Stimulated activated CD8-positive, alpha-beta memory T cell treated with anti-CD3 and anti-CD28 coated beads, Interleukin-15, amount 100 ng/mL, for 48 hours (primary cell): ENCODE measurements at places on chromosomes 1 and 21.

- DNase-seq = no peak
Measured at GRCh38 chr1:223258751-223259198, 105.2 kb downstream of the SUSD4 start.

DNA sequence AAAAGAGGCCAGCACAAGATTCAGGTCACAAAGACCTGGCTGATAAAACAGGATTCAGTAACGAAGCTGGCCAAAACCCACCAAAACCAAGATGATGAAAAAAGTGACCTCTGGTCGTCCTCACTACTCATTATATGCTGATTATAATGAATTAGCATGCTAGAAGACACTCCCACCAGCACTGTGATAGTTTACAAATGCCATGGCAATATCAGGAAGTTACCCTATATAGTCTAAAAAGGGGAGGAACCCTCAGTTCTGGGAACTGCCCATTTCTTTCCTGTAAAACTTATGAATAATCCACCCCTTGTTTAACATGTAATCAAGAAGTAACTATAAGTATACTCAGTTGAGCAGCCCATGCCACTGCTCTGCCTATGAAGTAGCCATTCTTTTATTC is 26.0 kb upstream of the FMO2 start:
- DNase-seq = no peak

DNA sequence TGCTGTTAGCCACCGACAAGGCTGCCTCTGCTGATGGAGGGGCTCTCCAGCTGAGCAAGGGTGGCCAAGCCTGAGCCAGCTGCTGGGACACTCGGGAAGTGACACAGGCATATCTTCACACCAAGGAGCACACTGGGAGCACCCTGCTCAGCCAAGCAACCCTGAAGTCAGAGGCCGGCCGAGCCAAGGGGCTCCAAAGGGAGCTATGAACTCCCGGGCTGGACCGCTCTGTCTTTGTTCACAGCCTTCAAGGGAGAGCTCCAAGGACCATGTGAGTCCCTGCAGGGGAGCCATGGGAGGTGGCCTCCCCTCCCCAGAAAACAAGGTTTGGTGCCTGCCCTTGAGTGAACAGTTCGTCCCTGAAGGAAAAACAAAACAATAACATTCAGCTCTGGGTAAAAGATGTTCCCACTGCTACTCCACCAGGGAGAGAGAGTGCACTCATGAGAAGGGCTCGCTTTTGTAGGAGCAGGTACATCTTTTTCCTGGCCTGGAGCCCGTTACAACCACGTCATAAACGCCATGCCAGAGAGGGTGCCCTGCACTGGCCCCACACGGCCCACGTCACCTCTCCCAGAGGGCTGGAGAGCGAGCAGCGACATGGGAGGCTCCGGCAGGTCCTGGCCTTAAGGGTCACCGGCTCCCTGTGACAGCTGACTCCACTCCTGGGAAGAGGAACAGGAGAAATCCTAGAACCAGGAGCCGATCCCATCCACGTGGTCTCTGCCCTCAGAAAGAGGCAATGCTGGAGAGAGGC is 56.3 kb upstream of the SLC25A33 start:
- DNase-seq = no peak

DNA sequence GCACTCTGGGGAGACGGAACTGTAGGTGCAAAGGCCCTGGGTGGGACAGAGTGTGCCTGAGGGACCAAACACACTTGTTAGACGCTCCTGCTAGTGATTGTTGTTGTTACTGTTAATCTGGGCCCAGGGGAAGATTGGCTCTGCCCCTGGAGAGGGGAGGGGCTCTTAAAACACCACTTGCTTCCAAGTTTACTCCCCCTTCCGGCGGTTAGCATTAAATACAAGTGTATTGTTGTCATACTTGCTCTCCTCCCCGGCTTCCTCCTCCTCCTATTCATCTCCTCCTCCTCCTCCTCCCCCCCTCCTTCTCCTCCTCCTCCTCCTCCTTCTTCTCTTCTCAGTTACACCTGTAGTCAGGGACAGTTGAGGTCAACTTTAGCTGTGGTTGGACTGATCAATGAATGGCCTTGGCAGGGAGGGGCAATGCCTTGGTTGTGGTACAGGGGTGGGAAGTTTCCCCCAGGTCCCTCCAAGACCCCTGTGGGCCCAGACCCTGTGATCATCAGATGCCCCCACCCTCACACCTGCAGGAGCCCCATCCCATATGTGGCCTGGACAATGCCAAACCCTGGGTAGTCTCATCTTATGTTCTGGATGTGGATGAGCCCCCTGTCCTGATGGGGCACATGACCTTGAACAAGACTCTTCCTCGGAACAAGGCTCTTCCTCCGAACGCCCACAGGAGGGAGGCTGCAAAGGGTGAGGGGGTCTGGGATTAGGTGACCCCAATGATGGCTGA is 217.3 kb downstream of the PTPRU start:
- no peak for DNase-seq

- DNase-seq = no peak
Measured at GRCh38 chr1:201137579-201138310, 10.8 kb upstream of the ASCL5 start.
